Posterior vena cava (tissue), 2 donors: ENCODE measurements at places on chromosomes 11 and 22. TPM values are rescaled to one million over a fixed set of nuclear protein-coding genes. Genes with fewer than 3 reads are reported as not detected.
A peak's percentile ranks its signal among the peaks of the same experiment; 100 is the strongest.

ENDOD1 gene
- total RNA-seq = 41.7 TPM

CDC42BPG gene
- 0.37 TPM for total RNA-seq

DNA sequence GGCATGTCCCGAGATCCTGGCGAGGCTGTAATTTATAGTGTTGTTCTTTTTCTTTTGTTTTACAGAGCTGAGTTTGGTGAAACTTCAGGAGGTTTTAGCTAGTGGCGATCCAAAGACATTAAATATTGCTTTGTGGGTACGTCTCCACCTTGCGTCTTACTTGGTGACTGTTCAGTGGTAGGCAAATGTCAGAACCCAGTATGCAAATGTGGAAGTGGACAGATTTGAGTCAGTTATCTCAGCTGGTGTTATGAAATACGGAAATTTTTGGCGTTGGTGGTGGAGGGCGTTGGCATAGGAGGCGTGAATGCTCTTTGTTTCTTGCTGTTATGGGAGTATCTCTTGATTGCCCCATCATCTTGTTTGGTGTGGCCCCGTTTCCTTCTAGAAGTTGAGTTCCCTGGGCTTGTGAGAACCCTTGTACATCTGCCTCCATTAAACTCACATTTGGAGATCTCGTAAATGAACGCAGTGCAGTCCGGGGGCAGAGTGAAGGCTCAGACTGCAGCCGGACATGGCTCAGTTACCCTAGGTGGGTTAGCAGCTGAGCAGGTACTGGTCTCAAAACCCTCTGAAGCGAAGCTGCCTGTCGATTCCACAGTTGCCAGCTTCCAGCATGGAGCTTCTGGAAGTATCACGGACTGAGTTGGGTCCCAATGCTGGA is 39.9 kb downstream of the PTPRJ start:
- peak; percentile 47 for DNase-seq

C11orf16 gene
- total RNA-seq = not detected

DNA sequence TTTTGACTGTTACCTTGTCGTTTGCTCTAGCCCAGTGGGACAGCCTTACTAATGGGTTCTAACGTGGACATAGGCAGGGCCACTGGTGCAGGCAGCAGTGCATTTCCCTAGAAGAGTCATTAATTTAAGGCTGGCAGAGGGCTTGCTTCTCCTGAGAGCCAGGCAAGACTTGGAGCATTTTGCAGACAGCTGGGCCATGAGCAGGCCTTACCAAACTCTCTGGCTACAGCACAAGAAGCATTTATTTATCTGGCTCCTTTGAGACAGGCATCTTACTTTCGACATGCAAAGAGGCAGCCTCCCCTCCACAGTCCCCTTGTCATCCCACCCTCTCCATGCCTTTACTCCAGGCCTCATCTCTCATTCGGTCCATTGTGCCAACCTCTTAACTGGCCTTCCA is 139.9 kb downstream of the CSNK2A3 start:
- DNase-seq = no peak

GRCh38 chr11:105700271-105700670 is 90.4 kb downstream of the GRIA4 start:
- DNase-seq = no peak

GRCh38 chr22:47807506-47807905 is 1045.1 kb downstream of the TBC1D22A start:
- DNase-seq = no peak

- no peak for DNase-seq
Observed at GRCh38 chr11:19084661-19085315, 24.3 kb upstream of the MRGPRX2 start.

ZC3H7B gene
- 36.1 TPM for total RNA-seq

GRCh38 chr11:26983645-26984044 is 10.3 kb upstream of the FIBIN start:
- no peak for DNase-seq

DEPDC7 gene
- total RNA-seq = 1.4 TPM

CLMP gene
- 24.6 TPM for total RNA-seq

APIP gene
- 31.1 TPM for total RNA-seq

XPNPEP3 gene
- 12.6 TPM for total RNA-seq

HEPACAM gene
- total RNA-seq = 0.48 TPM

DNA sequence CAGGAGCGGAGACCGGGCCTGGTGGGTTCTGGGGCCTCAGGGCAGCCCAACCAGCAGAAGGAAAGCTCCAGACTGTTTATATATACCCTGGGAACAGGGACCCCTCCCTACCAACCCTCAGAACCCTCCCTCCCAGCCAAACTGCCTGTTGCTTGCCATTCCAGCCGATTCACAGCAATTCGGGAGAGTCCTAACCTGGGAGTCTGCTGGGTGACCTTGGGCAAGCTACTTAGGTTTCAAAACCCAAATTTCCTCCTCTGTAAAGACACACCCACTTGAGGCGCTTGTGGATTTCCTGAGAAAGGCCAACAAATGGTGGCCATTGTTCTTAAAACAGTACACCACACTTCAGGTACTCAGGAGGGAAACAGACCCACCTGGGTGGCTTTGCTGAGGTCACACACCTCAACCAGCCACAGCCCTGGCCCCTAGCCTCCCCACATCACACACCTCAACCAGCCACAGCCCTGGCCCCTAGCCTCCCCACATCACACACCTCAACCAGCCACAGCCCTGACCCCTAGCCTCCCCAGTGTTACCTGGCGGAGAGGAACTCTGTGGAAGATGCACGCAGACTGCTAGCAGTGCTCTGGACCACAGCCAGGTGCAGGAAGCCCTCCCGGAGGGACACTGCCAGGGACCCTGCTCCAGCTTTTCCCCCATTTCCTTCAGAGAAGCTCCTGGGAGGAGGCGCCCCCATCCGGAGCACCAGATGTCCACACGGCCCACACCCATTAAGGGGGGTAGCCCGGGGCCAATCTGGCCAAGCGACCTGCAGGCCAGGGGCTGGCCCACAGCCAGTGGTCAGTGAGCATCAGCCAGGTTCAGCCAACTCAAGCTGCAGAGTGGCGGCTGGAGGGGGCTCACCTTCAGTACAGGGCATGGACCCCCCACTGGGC is 6.2 kb downstream of the SHISA8 start:
- DNase-seq = no peak

DNA sequence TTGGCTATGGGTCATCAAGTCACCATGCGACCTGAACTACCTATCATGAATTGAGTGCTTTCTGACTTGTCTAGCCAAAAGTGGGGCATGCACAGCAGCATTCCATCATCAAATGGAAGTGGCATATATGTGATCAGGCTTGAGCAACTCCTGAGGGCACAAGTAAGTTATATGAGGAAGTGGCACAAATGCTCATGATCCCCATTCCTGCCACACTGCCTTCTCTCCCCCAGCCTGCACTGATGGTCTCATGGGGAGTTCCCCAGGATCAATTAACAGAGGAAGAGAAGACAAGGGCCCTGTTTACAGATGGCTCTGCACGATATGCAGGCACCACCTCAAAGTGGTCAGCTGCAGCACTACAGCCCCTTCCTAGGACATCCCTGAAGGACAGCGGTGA is 21.8 kb downstream of the MS4A4E start:
- DNase-seq = no peak
